D341Med (cell line): ENCODE measurements at places on chromosomes 5 and 9.
A peak's percentile ranks its signal among the peaks of the same experiment; 100 is the strongest.

DNA sequence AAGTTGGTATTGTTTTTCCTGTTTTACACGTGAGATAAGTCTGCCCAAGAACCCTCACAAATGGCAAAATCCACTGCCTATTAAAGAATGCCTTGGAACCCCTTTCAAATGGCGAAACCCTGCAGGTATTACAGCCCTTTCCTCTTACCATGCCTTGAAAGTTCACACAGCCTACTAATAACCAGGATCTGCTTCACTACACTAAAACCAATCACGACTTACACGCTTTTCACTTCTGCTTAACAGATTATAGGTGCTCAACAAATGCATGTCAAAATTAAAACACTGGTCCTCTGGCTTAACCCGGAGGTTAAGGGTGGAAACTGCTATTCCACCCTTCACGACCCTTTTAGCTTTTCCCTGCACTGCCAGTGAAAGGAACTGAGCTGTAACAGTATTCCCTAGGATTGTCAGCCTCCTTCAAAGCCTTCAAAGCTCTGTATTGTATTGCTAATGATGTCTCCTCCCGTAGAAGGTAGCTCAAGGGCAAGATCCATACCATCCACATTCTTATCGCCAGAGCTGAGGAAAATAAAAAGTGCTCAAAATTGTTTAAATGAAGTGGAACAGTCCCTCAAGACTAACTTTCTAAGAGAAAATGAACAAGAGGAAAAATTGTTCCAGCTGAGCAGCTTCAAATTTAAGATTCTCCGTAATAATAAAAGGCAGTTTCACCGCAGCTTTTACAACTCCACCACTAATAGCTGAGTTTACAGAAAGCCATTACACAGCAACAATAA lies 997 bp downstream of the AUH start:
- no peak for DNase-seq

DNA sequence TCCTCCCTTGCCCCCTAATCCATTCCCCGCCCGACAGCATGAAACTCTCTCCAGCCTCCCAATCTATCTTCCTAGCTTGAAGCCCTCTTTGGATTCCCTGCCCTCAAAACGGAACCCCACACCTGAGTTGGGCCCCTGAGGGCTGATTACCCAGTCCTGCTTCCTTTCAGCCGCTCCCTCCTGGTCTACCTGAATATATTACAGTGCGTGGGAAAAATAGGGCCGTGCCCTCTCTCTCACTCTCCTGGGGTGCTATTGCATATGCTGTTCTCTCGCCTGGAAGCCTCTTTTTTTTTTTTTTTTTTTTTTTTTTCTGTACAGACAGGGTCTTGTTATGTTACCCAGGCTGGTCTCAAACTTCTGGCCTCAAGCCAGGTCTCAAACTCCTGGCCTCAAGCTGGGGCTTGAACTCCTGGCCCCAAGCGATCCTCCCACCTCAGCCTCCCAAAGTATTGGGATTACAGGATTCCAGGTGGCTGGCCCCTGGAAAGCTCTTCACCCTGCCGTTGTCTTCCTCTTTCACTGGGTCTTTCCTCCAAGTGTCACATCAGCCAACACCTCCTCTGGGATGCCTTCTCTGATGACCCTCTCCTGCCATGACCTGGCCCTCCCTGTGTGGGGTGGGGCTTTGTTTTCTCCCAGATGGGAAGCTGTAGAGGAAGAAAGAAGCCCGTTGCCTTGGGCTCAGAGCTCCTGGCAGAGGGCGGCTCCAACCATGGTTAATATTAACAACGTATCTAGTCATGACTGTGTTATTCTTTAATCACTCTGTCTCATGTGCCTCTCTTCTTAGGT lies 8.2 kb downstream of the DNM1 start:
- peak; percentile 28 for DNase-seq

GRCh38 chr5:10700516-10700915 lies 60.5 kb downstream of the DAP start:
- DNase-seq = no peak

GRCh38 chr9:110526426-110526825 lies 53.1 kb downstream of the SVEP1 start:
- no peak for DNase-seq

GRCh38 chr5:38807570-38808483 lies 38.0 kb upstream of the OSMR start:
- DNase-seq = no peak

DNA sequence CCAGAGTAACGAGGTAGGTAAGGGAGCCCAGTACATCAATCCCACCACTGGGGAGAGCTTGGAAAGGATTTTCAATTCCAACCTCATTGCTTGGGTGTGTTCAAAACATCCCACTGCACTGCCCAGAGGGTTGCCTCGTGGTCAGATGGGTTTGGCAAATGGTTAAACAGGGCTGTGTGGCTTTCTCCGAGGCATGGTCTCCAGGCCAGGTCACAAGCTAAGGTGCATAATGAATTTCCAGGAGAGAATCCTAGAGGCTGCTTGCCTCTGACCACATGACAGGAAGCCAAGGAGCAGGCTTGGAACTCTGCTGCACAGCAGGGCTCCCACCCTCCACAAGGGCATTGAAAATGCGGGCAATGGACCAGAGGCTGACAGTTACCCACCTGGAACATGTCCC lies 51.6 kb downstream of the DAP start:
- no peak for DNase-seq

GRCh38 chr5:115801152-115801551 lies 15.3 kb downstream of the CDO1 start:
- no peak for DNase-seq

DNA sequence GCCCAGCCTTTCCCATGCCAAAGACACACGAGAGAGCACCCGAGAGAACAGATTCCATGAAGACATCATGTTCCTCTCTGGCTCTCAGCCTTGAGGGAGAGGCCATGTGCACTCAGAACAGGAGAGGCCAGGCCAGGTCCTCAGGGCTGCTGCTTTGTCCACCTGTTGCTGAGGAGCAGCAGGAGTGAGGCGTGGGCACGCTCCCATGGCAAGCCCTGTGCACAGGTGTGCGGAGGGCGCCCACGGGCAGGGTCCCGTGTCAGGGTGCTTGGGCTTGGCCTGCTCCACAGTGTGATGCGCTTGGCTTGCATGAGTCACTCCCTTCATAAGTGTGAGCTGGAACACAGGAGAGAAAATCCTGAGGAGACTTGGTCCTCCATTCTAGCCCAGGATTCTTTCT lies 27.4 kb downstream of the ZNF354A start:
- no peak for DNase-seq

GRCh38 chr9:87614397-87614796 lies 111.5 kb upstream of the CTSL start:
- no peak for DNase-seq

DNA sequence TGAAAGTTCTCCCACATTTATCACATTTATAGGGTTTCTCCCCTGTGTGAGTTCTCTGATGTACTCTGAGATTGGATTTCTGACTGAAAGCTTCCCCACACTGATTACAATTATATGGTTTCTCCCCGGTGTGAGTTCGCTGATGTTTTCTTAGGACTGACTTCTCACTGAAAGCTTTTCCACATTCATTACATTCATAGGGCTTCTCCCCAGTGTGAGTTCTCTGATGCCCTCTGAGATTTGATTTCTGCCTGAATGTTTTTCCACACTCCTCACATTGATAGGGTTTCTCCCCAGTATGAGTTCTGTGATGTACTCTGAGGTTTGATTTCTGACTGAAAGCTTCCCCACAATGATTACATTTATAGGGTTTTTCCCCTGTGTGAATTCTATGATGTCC lies 36.3 kb downstream of the ZNF782 start:
- DNase-seq = no peak

DNA sequence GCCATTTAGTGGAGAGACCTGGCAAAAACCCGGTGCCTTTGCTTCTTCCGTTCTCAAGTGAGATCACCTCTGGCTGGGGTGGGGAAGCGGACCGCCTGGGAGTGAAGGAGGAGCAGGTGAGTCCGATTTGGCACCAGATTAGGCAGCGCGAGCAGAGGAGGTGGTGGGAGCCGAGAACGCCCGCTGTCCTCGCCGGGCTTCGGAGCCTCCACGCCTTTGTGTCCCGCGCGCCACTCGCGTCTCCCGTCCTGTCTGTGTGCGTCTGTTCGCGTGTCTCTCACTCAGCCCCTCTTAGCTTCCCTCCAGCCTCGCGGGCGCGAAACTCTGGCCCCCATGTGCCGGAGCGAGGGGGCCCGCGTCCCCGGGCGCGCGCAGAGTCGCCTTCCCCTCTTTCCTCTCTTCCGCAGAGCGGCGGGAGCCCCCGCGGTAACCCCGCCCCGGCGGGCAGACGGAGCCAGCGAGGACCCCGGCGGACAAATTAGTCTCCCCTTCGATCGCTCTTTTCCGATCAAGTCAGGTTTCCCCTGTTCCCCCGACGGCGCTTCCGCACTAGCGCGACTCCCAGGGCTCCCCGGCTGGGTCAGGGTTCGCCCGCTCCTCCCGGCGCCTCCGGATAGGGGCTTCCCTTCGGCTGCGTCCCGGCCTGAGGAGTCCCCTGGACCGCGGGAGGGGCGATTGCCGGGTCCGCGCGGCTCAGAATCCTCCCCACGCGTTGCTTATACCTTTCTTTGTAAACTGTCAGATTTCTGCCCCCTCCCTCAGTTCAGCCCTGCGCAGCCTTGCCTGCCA lies 7.1 kb downstream of the POU4F3 start:
- peak; percentile 47 for DNase-seq

DNA sequence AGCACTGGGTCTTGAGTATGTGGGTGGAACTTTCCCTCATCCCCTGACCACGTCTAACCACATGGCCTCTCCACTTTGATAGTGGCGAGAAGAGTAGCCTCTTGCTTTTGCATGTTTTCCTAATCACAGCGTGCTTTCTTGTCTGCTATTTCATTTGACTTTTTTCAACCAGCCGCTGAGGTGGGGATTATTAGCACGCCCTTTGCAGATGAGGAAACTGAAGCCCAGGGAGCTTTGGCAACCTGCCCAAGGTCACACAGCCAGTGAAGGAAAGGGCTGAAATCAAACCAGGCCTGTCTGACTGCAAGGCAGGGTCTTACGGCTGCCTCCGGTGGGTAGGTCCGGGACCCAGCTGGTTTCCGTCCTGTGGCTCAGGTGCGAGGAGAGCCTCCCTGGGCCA lies 106.5 kb upstream of the MSX2 start:
- peak; percentile 55 for DNase-seq

- peak; percentile 72 for DNase-seq
These were observed 28.6 kb upstream of the NR5A1 start for GRCh38 chr9:124535846-124536245.

- no peak for DNase-seq
These were observed 11.3 kb upstream of the POU4F3 start for GRCh38 chr5:146327257-146327870.

DNA sequence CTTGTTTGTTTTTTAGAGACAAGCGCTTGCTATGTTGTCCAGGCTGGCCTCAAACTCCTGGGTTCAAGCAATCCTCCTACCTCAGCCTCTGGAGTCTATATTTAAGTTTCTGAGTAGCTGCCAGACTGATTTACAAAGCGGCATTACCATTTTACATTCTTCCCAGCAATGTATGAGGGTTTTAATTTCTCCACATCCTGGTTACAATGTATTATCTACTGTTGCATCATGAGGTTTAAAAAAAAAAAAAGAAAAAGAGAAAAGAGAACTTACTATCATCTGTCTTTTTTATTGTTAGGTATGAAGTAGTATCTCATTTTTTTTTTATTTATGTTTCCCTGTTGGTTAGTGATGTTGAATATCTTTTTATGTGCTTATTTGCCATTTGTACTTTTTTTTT lies 18.9 kb upstream of the CLINT1 start:
- no peak for DNase-seq

- DNase-seq = no peak
These were observed 64.1 kb downstream of the PDE4D start for GRCh38 chr5:59829386-59829785.

DNA sequence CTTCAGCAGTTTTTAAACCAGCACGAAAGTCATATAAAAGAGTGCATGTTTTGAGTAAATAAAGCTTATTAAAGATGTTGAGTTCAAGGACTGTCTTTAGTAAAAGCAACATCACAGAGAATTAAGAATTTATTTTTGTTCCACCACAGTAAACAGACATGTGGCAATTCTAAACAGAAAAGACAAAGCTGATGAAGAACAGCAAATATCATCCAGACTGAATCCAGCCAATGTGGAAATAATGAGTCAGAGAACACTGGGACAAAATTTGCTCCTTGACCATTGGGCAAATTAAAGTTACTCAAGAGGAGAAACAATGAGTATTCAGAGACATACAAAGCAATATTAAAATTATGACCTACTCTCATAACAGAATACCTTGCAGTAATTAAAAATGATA lies 28.8 kb downstream of the OR2K2 start:
- no peak for DNase-seq

DNA sequence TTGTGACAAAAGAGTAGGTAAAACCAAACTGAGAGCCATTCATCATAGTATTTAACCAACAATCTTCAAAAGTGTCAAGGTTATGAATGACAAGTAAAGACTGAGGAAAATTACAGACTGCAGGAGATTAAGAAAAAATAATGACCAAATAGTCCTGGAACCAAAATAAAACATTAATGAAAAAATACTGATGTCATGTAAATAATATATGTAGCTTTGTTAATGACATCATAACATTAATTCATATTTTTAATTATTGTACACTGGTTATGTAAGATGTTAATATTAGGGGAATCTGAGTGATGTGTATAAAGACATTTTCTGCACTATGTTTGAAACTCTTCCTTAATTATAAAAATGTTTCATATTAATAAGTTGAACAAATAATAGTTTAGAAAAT lies 436.7 kb downstream of the CYLC2 start:
- no peak for DNase-seq

DNA sequence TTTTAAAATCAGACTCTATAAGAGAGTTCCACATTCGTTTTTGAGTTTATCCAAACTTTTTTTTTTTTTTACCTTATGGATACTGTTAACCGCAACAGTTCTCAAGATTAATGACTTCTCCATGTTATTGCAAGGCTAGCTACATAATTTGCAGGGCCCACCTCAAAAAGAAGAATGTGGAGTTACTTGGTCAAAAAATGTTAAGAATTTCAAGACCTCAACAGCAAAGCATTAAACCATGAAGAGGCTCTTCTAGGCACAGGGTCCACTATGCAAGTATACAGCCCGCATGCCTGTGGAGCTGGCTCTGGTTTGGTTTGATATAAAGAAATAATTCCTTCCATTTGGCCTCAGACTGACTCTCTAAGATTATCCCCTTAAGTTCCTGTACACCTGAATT lies 133.3 kb upstream of the TLX3 start:
- DNase-seq = no peak

- peak; percentile 64 for DNase-seq
These were observed 545 bp downstream of the CDKN2B-AS1 start for GRCh38 chr9:21995006-21995665.

DNA sequence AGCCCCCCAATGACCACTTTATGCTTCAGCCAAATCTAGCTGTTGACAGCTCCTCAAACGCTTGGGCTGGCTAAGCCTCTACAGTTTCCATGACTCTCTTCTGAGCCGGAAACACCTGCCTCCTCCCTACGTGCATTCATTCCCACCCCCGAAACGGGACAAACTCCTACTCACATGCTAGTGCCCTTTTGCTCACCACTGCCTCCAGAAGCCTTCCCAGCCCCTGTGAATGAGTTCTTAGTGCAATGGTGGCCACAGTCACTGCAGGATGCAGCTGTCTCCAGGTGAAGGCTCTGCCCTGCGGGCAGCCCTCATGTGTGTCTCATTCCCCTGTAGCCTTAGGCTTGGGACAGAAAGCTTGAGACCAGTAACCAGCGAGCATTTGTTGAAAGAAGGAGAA lies 68.8 kb upstream of the DAB2IP start:
- DNase-seq = no peak
